ENCODE measurements at places on chromosomes 7 and 10.

GRCh38 chr7:134701272-134701671 is 54.6 kb downstream of the BPGM start:
- DNase-seq = no peak

DNA sequence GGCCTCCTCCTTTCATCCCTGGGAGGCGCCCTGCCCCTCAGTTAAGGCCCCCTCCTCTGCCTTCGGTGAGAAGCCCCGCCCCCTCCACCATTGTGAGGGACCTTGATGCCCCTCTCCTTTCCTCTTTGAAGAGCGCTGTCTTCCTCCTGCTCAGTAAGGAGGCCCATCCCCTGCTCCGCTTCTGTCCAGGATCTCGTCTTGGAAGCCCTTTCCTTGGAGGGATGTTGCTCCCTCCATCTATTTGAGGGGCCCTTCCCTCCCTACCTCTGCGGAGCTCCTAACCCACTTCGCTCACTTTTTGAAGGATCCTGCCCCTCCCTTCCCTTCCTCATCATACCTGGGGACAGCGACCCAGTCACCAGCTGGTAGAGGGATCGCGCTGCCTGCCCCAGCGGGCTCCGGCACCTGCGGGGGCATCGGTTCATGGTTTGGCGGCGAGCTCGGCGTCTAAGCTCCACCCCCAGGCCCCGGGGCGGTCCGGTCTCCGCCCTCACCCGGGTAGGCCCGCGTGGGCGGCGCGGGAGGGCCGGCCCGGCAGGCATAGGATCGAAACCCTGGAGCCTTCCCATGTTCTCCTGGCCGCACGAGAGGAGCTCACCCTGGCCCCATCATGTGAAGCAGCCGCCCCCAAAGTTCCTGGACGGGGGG is 4.1 kb downstream of the KCNIP2 start:
- peak; percentile 71 for DNase-seq

DNA sequence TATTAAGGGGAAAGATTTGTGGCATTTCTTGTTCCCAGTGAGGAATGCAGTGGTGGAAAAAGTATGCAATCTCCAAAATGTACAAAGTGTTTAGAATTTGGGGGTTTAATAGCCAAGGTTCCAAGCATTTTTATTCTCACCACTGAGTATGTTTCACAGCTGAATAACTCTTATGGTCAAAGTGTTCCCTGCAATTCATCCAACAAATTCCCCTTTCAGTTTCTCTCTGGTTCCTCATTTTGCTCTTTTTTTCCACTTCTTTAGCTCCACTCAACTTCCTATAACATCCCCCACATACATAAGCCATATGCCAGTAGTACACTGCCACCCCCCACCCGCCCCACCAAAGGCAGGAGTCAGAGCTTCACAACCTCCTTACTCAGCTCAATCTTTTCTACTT is 4.6 kb downstream of the HECW1 start:
- DNase-seq = no peak

DNA sequence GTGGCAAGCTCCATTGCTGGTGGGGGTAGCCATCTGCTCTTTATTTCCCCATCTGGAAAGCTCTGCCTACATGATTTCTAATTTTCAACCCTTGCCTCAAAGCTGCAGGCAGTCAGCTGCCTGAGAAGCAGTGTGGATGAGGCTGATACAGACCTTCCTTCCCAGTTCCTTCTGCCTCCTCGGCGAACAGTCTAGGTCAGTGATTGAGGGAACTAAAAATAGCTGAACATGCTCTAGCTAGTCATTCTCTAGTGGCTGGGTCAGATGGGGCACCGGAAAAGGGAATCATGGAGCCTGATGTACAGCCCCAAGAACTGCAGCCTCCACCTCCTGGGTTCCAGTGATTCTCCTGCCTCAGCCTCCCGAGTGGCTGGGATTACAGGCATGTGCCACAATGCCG is 48.7 kb downstream of the NAMPT start:
- no peak for DNase-seq

DNA sequence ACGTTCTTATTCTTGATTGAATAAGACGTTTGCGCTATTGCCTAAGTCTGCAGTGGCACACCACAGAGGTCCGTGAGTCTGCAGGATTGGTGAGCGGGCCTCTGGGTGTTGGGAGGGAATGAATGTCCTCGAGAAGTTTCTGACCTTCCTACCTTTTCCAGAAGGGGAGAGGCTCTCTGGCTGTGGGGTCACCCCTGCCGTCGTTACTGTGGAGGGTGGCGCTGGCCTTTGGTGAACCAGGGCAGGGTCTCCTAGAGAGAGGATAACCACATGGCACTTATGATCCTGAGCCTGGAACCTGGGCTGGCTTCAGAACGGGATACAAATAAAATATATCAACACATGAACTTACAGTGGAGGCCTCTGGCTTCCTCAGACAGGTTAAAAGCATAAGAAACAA is 13.8 kb downstream of the IL15RA start:
- DNase-seq = no peak

- no peak for DNase-seq
These were observed 35.5 kb downstream of the PPP1R3C start for GRCh38 chr10:91597197-91597881.

DNA sequence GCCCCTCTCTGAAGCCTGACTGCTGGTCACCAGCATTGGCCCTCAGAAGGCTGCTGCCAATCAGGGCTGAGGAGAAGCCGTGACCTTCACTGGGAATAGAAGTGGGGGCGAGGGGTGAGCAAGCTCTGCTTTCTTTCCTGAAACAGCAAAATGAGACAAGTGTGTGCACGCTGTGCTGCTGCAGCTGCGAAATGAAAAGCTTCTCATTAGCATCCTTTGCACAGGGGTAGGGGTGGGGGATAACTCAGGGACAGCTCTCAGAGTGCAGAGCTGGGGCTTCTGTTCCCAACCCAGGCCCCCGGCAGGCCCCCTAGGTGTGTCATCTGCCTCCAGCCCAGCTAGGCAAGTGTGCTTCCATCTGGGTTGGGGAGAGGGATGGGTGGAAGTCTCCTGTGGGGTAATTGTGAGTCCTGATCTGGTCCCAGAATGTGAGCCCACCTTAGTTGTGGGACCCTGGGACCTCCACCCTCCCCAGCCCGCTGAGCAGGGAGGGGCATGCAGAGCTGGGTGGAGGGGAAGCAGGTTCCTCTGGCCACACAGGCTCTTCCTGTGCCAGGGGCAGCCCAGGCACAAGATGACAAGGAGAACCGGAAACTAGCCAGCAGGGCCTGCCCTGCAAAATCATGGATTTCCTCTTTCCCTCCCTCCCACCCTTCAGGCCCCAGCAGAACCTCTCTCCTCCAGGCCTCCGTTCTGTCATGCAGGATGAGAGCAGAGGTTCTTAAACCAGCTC is 22.2 kb downstream of the ZNF467 start:
- DNase-seq = no peak

- no peak for DNase-seq
These were observed 11.9 kb downstream of the ZCCHC24 start for GRCh38 chr10:79433324-79434222.

DNA sequence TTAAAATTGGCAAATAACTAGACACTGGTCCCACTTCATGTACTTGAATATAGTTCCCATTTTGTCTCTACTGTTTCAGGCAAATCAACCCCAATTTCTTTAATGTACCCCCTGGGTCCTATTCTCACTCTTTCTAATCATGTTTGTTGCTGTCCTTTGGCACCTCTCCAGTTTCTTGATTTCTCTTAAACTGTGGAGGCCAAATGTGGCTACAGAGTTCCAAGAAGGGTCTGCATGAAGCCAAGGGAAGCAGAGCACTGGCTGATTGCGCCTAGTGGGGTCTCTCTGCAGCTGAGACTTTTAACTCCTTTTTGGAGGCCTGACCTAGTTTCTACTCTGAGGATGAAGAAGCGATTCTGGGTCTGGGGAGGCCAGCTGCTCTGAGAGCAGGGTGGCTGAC is 6.7 kb upstream of the ADAM12 start:
- no peak for DNase-seq

DNA sequence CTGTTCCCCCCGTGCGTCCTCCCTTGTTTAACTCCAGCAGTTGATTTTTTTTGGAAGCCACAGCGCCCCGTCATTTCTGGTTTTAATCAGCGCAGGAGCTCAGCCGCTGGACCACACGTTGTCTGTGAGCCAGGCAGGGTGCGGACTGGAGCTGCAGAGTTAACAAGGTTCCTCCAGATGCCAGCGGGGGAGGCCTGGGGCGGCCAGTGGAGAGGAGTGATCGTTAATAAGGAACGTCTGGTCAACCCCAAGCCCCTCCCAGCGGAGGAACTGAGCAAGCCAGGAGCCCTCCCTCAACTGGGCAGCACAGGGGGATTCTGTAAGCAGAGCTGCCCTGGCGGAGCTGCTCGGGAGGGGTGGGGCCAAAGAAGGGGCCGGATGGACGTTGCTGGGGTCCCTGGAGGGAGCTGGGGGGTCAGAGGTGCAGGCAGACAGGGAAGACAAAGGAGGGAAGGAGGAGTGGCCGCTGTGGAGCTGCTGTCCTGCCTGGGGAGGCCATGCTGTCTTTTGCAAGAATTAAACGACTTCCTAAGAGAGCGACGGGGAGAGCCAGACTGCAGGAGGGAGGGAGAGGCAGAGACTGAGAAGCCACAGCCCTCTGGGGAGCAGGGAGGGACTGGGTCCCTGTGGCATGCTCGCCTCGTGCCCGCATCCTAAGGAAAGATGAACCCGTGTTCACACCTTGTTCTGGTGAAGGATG is 537.1 kb upstream of the FOXK1 start:
- DNase-seq = no peak

DNA sequence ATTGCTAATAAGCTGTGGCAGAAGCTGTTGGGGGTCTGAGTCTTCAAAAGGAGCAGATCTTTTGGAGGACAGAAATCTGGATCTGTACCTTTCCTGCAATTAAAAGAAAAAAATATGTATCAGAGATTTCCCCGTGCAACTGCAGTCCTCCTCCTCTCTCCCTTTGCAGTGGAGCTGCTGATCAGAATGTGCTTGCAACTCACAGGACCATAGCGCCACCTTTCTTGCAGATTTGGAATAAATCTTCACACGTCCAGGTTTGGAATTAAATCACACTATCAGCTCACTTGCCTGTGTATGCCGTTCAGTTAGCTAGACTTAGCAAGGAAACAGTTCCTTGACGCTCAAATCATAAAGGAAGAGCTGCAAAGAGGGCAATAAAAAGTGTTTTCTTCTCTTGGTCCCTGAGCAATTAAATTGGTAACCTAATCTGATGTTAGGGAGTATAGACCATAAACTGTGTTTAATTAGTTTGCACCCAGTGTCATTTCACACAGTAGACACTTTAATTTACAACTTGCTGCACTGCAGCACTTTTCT is 77.4 kb downstream of the PON1 start:
- DNase-seq = no peak

DNA sequence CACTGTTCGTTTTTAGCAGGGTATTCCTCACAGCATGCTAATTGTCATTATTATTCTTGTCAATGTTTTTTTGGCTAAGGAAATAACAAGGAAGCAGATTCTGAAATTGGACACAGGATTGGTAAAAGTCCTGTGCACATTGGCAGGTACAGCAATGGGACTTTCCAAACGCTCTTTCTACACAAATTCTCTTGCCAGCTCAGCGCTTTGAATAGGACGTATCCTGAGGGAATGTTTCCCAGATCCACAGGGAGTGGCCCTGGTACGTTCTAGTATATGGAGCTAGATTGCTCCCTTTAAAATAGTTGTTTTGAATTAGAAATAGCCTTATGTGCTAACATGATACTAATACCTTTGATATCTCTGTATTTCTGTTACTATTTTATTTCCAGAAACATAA is 82.8 kb upstream of the GRB10 start:
- DNase-seq = no peak

DNA sequence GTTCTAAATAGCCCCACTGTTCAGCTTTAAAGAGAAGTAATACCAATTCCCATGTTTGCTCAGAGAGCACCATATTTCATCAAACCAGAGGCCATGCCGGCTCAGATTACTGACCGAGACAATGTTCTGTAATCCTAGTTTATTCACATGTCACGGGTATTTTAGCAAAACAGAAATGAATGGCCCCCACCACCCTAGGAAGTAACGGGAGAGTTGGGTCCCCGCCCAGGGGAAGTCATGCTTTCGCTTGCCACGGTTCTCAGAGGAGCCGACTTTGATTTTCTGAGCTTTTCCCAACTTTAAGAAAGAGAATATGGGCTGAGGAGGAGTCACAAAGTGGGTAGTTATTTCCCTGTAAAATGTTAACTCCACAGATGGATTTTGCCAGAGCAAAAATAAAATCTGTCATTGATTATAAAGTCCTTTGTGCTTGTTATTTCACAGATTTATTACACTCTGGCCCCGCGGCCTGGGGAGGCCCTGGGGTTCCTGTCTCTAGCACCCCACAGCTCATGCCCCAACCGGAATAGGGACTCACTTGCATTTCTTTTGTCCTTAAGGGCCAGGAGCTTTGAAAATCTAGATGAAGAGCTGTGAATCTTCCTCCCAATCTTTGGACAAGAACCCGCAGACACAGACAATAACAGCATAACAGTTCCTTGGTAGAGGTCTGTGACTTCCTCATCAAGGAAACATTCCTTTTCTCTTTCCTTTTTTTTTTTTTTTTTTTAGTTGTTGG is 3.7 kb upstream of the GDF10 start:
- no peak for DNase-seq

- peak; percentile 22 for DNase-seq
These were observed 743 bp upstream of the ZCCHC24 start for GRCh38 chr10:79445977-79446757.

- DNase-seq = no peak
These were observed 166.2 kb upstream of the FAM3C start for GRCh38 chr7:121562259-121562658.

DNA sequence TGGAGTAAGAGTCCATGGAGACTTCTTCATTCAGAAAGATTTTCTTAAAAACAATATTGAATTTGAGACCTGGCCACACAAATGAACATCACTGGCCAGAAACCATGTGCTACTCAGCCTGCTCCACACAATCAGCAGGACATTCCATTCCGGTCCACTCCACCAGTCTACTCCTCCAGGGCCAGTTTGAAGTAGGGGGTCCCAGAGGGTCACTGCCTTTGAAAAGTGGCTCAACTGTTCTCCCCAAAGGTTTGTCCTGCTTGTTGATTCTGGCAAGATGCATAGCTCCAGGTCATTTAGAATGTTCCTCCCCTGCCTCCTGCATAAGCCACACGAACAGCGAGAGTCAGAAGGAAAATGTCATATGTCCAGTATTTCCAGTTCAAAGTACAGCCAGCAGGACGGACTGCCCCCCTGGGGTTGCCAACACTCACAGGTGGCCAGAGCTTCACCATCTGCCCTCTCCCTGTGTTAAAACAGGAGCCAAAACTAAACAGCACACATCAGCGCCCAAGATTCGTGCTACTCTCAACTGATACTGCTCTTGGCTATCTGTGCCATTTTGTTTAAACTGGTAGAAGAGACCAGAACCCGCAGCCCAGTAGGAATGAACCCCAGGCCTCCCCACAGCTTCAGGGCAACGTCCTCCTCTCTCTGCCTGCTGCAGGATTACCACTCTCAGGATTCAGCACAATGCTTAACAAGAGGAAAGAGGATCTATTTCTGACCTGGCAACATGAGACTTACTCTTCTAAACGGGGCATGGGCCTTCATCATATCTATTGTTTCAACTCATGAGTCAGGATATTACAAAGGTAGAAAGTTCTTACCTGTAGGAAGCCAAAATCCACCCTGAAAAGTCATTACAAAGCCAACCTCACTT is 11.3 kb downstream of the GRB10 start:
- no peak for DNase-seq

DNA sequence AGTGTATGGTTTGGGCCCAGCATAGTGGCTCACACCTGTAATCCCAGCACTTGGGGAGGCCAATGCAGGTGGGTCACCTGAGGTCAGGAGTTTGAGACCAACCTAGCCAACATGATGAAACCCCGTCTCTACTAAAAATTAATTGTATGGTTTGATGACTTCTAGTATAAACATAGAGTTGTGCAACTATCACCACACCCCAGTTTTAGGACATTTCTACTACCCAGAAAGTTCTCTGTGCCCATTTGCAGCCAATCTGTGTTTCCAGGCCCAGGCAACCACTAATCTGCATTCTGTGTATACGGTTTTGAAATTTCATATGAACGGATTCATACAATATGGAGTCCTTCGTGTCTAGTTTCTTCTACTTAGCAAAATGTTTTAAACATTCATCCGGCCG is 20.0 kb downstream of the CLIP2 start:
- DNase-seq = no peak

Data from activated naive CD4-positive, alpha-beta T cell treated with Interleukin-2 at 50 U/mL for 16 hours (primary cell).